ENCODE measurements at places on chromosomes 5 and 9. TPM values are rescaled to one million over a fixed set of nuclear protein-coding genes. Genes with fewer than 3 reads are reported as not detected.

- no peak for DNase-seq
These were observed 385.9 kb downstream of the KDM4C start for GRCh38 chr9:7143645-7144200.

DNA sequence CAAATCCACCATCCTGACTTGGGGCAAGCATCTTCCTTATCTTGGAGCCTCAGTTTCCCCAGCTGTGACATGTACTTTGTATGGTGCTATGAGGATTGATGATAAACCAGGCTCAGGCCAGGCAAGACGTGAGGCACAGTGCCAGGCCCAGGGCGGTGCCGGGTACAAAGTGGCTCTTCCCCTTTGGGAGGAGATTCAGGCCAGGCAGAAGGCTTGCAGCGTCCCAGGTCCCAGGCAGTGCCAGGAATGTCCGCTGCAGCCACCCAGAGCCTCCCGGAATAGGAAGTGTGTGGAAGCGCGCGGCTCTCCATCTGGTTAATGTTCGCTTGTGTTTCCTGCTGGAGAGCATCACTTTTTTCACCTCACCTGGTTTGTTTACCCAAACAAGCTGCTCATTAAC lies 12.6 kb upstream of the DENND1A start:
- DNase-seq, result no peak

DNA sequence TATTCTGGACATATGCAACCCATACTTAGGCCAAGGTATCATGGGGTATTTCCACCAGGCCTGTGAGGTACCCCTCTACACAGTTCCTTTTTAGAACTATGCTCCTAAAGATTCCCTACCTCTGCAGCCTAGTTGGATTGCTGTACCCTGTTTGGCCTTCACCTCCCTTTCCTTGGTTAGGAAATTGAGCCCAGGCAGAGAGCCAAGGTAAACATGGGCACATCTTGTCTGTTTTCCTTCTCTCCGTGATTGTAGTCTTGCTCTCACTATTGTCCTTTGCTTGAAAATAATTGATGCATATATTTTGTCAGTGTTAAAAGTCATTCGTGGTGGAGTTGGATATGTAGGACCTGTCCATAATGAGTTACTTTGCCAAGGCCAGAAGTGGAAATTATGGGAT lies 26.7 kb downstream of the BDP1 start:
- DNase-seq, result peak; percentile 10

GRCh38 chr5:178372142-178372571 lies 139.6 kb upstream of the PHYKPL start:
- no peak for DNase-seq

GRCh38 chr5:29051509-29051908 lies 2013.1 kb upstream of the CDH9 start:
- no peak for DNase-seq

DNA sequence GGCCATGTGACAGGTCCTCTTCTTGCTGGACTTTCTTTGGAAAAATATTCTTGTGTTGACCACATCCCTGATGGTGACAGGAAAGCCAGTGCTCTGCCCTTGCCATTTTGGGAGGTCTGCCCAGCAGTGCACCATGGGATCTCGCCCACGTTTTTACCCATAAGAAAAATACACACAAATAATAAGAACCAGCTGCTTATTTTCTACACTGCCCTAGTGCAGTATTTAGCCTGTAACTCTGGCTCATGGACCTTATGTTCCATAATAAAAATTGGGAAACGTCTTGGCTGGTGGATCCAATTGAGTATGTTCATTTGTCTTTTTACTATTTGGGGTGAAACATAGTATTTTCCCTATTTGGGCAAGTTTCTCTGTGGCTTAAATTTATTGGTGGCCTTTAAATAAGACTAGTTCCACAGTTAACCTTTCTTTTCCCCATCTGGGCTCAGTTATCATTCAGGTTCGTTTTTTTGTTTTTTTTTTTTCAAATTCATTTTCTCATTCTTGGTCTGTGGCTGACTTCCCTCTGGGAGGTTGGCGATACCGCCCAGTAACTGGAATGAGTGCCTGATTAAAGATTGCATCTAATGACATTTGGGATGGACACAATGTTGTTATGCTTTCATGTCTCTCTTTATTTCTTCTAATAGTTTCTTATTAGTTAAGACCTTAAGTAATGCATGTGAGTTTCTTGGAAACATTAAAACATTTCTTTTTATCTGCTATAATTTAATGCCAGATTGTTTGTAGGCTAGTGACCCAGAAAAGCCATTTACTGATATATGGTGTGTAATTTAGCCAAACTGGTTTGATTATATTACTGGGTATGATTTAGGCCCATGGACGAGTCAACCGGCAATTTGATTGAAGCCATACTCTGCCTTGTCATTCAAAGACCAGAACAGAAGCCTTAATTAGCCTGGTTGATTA lies 163.7 kb downstream of the FGF10 start:
- DNase-seq, result no peak

GRCh38 chr5:138645778-138646575 lies 70.8 kb upstream of the HSPA9 start:
- DNase-seq, result no peak

DNA sequence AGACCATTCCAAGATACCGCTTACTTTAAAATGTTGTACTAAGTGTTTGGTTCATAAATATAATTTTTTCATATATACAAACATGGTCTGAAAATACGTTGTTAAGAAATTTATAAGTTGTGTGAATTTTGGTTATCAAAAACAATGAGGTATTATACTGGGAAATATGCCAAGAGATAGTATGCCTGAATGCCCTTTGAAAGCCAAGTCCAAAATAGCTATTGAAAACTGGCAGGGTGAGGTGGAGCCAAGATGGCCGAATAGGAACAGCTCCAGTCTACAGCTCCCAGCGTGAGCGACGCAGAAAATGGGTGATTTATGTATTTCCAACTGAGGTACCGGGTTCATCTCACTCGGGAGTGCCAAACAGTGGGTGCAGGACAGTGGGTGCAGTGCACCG lies 533.5 kb downstream of the ZNF608 start:
- DNase-seq, result no peak

GRCh38 chr9:36082931-36083330 lies 46.2 kb downstream of the RECK start:
- peak; percentile 88 for DNase-seq

LRRC8A gene
- 18.5 TPM for polyA plus RNA-seq
